ENCODE measurements at places on chromosomes 1 and 21.

GRCh38 chr1:241306125-241306790 lies 50.7 kb downstream of the RGS7 start:
- no peak for DNase-seq

DNA sequence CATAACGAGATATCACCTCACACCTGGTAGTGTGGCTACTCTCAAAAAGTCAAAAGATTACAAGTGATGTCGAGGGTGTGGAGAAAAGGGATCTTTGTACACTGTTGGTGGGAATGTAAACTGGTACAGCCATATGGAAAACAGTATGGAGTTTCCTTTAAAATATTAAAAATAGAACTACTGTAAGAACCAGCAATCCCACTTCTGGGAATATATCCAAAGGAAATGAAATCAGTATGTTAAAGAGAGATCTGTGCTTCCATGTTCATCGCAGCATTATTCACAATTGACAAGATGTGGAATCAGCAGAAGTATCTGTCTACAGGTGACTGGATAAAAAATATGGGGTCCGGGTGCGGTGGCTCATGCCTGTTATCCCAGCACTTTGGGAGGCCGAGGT lies 7.6 kb upstream of the PIK3C2B start:
- no peak for DNase-seq

GRCh38 chr1:7721940-7722669 lies 49.0 kb upstream of the VAMP3 start:
- no peak for DNase-seq

DNA sequence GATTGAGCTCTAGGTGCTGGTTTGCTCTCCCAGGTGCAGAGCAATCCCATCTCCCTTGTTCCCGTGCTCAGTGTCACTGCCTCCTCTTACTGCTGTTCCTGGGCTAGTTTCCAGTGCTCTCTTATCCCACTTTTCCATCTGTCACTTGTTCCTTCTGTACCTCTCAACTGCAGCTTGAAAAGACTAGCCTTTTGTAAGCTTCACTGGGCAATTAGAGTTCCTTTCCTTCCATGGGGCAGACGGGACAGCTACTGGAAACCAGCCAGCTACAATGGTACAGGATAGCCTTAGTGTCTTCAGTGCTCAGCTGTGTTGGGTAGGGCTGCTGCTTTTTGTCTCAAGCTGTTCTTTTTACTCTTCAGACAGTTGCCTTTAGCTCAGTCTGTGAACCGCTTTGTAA lies 31.6 kb downstream of the AGT start:
- no peak for DNase-seq

DNA sequence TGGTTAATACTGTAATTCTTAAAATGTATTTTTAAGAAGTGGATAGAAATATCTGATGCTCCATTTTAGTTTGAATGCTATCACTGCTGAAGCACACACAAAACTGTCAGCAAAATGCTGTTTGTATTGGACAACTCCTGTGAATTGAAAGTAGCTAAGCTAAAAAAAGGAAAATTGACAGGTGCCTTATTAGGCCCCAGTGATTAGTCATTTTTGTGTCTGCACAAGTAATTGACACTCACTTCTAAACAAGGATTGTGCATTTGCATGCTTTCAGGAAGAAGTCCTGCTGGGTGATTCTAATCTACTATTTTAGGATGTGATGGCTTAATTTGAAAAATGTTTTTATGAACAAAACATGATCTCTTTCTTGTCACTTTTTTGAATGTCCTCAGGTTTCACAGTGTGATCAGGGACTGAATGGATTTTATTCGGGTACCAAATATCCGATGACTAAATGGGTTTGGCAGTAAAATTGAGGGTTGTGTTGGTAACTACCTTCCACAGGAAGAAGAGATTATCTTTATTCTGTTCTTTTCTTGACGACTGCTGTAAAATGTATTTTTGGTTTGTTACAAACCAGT lies 13.0 kb upstream of the MAP3K7CL start:
- no peak for DNase-seq

DNA sequence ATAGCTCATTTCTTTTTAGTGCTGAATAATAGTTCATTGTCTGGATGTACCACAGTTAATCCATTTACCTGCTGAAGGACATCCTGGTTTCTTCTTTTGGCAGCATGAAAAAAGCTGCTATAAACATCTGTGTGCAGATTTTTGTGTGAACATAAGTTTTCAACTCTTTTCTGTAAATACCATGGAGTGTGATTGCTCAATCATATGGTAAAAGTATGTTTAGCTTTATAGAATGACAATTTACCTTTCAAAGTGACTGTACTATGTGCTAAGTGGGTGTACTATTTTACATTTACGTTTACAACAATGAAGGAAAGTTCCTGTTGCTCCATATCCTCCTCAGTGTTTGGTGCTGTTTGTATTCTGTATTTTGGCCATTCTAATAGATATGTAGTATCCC lies 49.0 kb downstream of the RUNX3 start:
- DNase-seq, result no peak

- DNase-seq, result no peak
Observed at GRCh38 chr1:108182959-108183700, 17.0 kb downstream of the SLC25A24 start.

- no peak for DNase-seq
Observed at GRCh38 chr1:228801068-228801467, 65.8 kb downstream of the RHOU start.

DNA sequence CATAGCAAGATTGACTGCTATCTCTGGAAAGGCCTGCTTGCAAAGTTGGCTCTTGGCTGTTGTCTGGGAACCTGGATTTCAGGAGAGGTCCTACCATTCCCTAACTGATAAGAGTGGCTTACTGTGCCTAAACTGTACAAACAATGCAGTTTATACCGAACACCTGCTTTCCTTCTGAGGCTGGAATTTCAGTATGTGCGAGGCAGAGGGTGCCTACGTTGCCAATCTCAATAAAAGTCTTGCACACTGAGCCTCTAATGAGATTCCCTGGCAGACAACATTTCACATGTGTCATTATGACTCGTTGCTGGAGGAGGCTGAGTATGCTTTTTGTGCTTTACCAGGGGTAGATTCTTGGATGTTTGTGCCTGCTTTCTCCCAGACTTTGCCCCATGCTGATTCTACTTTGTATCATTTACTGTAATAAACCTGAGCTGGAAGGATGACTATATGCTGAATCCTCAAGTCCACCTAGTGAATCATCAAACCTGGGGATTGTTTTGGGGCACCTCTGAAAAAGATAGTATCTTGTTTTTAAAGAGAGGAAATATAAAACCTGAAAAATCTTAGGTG lies 58.9 kb upstream of the GNG4 start:
- no peak for DNase-seq

DNA sequence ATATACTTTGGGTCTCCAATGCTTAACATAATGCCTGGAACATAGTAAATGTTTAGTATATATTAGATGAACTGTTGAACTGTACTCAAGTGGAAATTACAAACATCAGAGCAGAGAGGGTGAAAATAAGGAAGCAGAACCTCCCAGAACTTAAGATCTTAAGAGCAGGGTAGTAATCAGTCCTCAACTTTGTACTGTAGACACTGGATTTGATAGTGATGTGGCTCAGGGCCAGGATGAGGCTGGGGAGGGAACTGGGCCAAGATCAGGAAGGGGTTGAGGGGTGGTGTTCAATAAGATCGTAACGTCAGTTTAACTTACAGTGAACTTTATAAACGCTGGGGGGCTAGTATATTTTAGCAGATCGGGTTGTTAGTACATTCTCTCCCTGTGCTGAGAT lies 15.4 kb downstream of the MPZL1 start:
- DNase-seq, result no peak

DNA sequence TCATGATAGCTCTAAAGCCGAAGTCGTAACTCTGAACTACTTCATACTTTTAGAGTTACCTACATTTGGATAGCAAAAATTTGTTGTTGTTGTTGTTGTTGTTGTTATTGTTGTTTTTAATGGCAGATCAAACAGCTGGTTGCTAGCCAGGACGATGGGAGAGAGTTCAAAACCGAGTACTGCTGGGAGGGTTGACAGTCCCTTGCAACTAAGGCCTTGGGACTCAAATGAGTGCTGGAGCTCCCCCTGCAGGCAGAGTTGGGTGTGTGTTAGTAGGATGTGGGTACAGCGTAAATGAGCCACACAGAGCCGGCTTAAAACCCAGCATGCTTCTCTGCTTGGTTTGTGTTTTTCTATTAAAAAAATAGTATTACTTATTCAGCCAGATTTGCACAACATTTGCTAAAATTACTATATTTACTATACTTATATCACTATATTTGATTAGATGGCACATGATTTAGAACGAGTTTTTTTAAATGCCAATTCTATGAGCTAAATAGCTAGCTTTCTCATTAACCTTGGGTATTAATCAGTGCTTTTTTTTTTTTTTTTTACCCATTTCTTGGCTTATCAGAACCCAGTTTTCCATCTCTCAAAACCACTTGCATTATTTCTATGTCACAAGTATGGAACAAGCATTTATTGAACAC lies 129.2 kb upstream of the SYT6 start:
- DNase-seq, result peak; percentile 92

DNA sequence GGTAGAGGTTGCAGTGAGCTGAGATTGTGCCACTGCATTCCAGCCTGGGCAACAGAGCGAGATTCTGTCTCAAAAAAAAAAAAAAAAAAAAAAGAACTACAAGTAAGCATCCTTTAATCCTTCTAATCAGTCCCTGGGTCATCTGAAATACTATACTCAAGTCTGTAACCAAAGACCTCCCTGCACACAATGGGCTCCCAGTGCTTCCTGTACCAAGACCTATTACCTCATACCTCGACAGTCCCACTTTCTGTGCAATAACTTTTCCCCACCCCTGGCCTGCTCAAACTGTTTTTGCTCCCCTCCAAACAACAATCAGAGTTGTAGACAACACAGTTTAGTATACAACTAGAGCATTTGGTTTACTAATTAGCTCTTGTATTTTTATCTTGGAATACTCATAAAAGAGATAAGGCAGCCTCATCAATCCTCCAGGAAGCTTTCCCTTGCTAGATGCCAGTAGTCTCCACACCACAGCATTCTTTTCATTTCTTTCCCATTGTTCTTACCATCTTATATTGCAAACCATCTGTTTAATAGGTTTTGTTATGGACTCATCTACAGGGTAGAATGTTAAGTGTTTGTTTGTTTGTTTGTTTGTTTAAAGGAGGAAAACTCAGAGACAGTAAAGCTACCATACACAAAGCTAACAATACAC lies 19.2 kb upstream of the RLF start:
- DNase-seq, result no peak

DNA sequence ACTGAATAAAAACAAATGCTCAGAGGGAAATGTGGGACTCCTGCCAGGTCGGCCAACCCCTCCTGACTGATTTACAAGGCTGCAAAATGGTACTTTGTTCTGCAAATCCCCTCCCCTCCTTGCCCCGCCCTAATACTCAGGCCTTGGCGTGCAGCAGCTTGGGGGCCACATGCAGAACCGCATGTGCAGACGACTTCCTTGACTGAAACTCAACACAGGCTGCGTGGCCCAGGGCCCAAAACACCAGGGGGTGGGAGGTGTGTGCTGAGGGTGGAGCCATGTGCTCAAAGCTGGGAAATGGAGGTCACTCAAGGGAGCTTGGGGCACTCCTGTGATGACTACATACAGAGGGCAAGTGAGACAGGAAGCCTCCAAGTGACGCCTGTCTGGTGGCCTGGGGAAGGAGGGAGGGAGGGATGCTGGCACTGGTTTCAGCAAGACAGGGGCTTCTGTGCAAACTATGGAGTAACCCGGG lies 87.2 kb downstream of the MRPL37 start:
- DNase-seq, result peak; percentile 90

GRCh38 chr1:108154314-108154713 lies 45.8 kb downstream of the SLC25A24 start:
- no peak for DNase-seq

- no peak for DNase-seq
Observed at GRCh38 chr21:46361935-46362334, 38.0 kb downstream of the PCNT start.

DNA sequence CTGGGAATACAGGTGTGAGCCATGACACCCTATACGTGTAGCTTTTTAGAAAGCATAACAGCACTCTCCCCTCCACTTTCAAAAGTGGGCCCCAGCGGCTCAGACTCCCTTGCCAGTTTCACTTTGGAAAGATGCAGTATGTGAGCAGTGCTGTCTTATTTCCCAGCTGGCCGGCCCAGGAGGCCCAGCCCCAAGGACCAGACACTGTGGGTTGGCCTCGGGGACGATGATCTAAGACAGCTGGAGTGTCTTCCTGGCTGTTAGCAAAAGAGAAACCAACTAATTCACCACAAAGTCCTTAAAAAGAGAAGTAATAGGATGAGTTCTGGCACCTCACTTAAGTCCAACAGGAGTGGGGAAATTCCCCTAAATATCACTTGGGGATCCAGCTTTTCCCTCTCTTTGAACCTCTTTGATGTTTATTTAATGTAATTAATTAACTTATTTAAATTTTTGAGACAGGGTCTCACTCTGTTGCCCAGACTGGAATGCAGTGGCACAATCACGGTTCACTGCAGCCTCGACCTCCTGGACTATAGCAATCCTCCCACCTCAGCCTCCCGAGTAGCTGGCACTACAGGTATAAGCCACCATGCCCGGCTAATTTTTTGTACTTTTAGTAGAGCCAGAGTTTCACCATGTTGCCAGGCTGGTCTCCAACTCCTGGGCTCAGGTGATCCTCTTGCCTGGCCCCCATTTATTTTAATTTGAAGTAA lies 17.6 kb upstream of the CLIC4 start:
- DNase-seq, result peak; percentile 76

- no peak for DNase-seq
Observed at GRCh38 chr1:111602974-111603373, 16.6 kb upstream of the RAP1A start.

GRCh38 chr1:234143681-234144080 lies 229.6 kb upstream of the COA6 start:
- no peak for DNase-seq

DNA sequence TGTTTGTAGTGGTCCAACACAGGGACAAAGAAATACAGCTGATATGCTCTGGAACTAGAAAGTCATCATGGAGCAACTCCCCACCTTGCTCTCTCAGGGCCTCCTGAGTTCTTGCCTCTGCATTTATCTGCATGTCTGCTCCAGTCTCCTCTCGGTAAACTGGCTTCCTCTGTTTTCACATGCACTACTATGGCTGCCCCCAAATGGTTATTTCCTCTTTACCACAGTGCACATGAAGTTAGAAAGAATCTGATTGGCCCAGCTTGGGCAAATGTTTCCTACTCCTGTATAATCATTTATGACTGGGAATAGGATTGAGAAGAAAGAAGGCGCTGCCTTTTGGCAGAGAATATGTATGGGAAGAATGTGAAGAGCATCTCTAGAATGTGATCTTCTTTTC lies 16.5 kb upstream of the PSMB2 start:
- DNase-seq, result no peak

DNA sequence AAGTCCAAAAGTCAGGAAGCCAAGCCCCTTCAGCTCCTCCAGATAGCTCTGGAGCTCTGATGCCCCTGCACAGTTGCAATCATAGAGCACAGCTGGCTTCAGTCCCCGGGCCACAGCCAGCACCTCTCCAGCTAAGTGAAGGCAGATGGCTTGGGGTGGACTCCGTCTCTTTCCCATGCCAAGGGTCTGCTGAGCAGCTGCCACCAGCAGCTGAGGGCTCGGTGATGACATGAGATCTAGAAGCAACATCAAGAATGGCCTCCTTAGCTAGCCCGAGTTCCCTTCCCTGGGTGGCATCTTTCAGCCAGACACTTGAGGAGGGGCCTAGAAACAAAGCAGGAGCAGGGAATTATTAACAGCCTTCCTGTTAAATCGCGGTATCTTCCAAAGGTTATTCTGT lies 973 bp downstream of the C1orf74 start:
- no peak for DNase-seq
